ENCODE measurements at places on chromosomes 6 and 20. TPM values are rescaled to one million over a fixed set of nuclear protein-coding genes. Genes with fewer than 3 reads are reported as not detected.

GRCh38 chr6:13488015-13488895, 855 bp upstream of the GFOD1 start:
- no peaks in the 10 kb centered on the region for H3K27me3 ChIP-seq
- H3K36me3 ChIP-seq: no peaks in the 10 kb centered on the region
- peak overlapping the region; percentile 69 for H3K27ac ChIP-seq
- DNase-seq: no peak
- H3K4me1 ChIP-seq: peaks cover 41% of the 10 kb centered on the region
- peak overlapping the region; percentile 80 for H3K4me3 ChIP-seq

- H3K4me1 ChIP-seq: peaks cover 53% of the 10 kb centered on the region
- H3K36me3 ChIP-seq: no peaks in the 10 kb centered on the region
- DNase-seq: no peak
These were observed 21.3 kb downstream of the FOXO3 start for GRCh38 chr6:108581932-108582475.

The LAMP5 gene
- not detected for total RNA-seq

DNA sequence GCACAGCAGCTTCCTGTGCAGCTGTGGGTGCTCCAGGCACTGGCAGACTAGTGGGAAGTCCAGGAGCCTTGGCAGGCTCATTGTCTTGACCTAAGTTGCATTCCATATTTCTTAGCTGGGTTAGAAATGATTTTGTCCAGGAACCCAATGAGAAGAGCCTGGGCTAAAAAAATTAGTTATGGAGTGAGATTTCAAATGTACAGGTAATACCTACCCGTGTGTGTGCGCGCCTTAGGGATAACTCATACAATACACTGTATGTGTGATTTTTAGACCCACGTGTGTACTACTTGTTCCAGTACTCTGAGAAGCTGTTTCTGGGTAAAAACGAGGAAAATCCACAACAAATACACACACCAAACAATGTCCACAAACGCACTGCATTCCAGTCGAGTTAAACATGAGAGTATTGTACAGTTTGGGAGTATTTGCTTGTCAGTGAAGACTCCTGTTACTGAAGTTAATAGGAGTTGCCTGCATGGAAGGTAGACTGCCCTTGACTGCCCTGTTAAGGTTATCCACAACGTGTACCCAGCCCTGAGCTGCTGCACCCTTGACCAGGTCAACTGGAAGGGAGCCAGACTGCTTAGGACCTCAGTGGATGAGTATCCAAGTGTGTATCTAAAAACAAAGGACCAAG, 1.4 kb downstream of the PAQR8 start:
- peak overlapping the region; percentile 98 for H3K4me3 ChIP-seq
- no peak for DNase-seq
- H3K27me3 ChIP-seq: no peaks in the 10 kb centered on the region

GRCh38 chr20:15895560-15896084, 677.6 kb downstream of the KIF16B start:
- H3K4me3 ChIP-seq: no peak overlapping the region
- H3K27me3 ChIP-seq: peaks cover 20% of the 10 kb centered on the region
- no peak overlapping the region for H3K27ac ChIP-seq
- H3K4me1 ChIP-seq: peaks cover 6% of the 10 kb centered on the region

The FHL5 gene
- not detected for total RNA-seq

- no peaks in the 10 kb centered on the region for H3K4me1 ChIP-seq
- H3K27me3 ChIP-seq: peaks cover 36% of the 10 kb centered on the region
- DNase-seq: no peak
- no peak overlapping the region for H3K27ac ChIP-seq
- H3K4me3 ChIP-seq: no peak overlapping the region
These were observed 20.4 kb upstream of the LBP start for GRCh38 chr20:38325905-38326304.

The PPIL6 gene
- total RNA-seq: not detected

GRCh38 chr6:107237992-107238660, 122.8 kb upstream of the BEND3 start:
- H3K4me1 ChIP-seq: no peaks in the 10 kb centered on the region
- no peak overlapping the region for H3K27ac ChIP-seq
- H3K4me3 ChIP-seq: no peak overlapping the region
- no peak for DNase-seq
- H3K27me3 ChIP-seq: no peaks in the 10 kb centered on the region
- peaks cover 15% of the 10 kb centered on the region for H3K36me3 ChIP-seq

DNA sequence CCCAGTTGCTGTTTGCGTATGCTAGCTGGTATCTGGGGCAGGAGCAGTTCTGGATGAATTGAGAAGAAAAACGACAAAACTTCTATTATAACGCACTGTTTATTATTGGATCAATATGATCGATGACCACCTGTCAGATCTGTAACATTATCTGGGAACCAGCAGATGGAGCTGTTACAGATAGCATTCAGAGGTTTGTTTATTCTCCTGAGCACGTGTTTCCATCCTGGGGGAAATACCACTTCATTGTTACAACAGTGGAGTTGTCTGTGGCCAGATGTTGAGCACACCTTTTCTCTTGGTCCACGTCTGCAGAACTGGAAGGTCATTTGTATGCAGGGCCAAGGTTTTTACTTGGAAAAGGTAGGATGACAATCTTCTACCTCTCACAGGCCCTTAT, 16.0 kb upstream of the NKX2-2 start:
- peaks cover 52% of the 10 kb centered on the region for H3K27me3 ChIP-seq
- no peaks in the 10 kb centered on the region for H3K4me1 ChIP-seq
- H3K36me3 ChIP-seq: no peaks in the 10 kb centered on the region

DNA sequence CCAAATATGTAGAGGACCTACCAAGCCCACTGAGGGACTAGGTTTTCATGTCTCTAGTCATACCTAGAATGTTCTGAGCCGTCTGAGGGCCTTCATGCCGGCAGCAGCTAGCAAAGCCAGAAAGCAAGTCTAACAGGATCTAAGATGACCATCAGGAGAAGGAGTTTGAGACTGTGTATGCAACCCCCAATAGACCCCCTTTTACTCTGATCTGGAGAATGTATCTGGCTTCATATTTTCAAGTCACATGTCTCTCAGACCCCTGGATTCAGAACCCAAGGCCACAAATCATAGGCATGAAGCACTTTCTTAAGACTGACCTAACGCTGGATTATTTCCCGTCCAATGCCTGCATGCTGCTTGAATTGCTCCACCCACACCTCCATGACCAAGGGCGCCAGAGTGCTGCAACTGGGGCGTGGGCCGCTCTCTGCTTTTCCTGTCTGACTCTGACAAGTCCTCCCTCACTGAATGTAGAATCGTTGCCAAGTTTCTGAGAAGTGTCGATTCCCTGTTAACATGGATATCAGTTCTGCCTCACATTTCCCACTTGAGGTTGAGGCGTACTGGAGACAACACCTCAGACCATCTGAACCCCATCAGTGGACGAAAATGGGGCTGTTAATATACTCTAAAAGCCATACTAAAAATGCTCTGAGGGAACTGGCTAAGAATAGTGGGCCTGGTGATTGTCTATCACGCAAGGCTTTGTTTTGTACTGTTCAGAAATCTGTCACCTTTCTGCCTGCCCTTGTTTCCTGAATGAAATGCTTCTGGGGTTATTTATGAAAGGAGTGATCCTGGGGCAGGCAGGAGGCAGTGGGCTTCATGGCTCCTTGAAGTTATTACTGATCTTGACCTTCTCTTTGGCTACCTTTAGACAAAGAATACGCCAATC, 23.9 kb upstream of the ASXL1 start:
- peak overlapping the region; percentile 76 for H3K4me3 ChIP-seq
- H3K27me3 ChIP-seq: no peaks in the 10 kb centered on the region
- H3K4me1 ChIP-seq: peaks cover 48% of the 10 kb centered on the region
- no peak for DNase-seq
- peak overlapping the region; percentile 86 for H3K27ac ChIP-seq

- H3K27me3 ChIP-seq: no peaks in the 10 kb centered on the region
- no peaks in the 10 kb centered on the region for H3K36me3 ChIP-seq
- no peak overlapping the region for H3K4me3 ChIP-seq
These were observed 181.2 kb upstream of the POU3F2 start for GRCh38 chr6:98653179-98653578.

The SLC26A8 gene
- 0.33 TPM for total RNA-seq

GRCh38 chr20:33465481-33466302, 22.1 kb upstream of the SNTA1 start:
- no peaks in the 10 kb centered on the region for H3K36me3 ChIP-seq
- no peak overlapping the region for H3K4me3 ChIP-seq
- no peaks in the 10 kb centered on the region for H3K27me3 ChIP-seq
- no peak for DNase-seq
- H3K27ac ChIP-seq: no peak overlapping the region

- H3K27me3 ChIP-seq: peaks cover 19% of the 10 kb centered on the region
- no peaks in the 10 kb centered on the region for H3K4me1 ChIP-seq
- H3K4me3 ChIP-seq: no peak overlapping the region
These were observed 41.0 kb upstream of the GCNT2 start for GRCh38 chr6:10479939-10480700.

DNA sequence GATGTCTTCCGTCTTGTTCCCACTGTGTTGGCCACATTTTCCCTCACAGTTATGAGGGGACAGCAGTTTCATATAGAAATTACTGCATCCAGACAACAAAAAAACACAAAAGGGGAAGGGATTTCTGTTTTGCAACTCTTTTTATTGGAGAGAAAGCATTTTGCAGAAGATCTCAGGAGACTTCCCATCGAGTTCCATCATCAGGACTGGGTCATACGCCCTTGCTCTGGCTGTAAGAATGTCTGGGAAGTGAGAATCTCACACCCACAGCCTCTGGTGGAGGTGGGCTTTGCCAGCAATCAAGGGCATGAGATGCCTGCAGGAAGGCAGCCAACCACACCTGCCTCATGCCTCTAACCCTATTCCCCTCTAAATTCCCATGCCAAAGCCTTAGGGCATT, 5.8 kb upstream of the IGF2R start:
- no peak overlapping the region for H3K4me3 ChIP-seq
- DNase-seq: no peak
- peaks cover 25% of the 10 kb centered on the region for H3K4me1 ChIP-seq

The KHDC1L gene
- total RNA-seq: 0.50 TPM

DNA sequence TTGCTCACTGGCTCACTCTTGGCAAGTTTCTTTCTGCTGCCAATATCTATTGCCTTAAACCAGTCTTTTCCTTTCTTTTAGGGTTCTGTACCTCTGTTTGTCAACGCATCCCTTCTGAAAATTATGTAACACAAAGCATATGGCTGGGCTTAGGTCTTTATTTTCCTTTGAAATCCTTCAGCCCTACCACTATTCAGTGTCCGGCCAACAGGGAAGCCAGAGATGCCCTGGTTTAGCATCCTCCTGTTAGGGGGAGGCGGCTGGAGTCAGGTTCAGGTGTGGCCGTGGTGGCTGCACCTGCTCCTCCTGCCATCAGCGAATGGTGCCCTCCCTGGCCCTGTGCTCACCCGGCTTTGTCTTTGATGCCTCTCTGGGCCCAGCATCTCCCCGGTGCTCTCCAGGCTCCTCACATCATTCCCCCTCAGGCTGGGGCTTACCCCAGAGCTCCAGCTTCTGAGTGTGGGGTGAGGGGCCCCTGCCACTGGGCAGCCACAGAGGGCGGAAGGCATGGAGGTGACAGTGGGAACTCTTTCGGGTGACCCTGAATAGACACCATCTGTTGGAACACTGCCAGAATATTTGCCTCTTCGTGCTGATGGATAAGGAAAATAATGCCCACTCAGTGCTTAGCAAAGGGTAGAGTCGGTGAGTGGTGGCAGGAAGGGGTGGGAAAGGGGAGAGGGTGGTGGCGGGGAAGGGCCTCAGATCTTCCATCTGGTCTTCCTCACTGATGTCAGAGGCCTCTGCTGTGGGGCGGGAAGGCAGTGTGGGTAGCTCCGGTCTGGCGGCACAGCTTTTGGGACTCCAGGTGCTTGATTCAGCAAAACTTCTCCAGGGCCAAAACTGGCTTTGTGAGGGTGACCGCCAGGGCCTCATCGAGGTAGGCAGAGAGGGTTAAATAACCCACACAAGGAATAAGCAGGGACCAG, 97.2 kb downstream of the DACT2 start:
- H3K4me3 ChIP-seq: no peak overlapping the region
- DNase-seq: peak; percentile 53
- H3K27me3 ChIP-seq: peaks cover 21% of the 10 kb centered on the region
- H3K36me3 ChIP-seq: no peaks in the 10 kb centered on the region
- H3K4me1 ChIP-seq: no peaks in the 10 kb centered on the region

The RIPOR2 gene
- total RNA-seq: 88.4 TPM

The FAM217A gene
- not detected for total RNA-seq

DNA sequence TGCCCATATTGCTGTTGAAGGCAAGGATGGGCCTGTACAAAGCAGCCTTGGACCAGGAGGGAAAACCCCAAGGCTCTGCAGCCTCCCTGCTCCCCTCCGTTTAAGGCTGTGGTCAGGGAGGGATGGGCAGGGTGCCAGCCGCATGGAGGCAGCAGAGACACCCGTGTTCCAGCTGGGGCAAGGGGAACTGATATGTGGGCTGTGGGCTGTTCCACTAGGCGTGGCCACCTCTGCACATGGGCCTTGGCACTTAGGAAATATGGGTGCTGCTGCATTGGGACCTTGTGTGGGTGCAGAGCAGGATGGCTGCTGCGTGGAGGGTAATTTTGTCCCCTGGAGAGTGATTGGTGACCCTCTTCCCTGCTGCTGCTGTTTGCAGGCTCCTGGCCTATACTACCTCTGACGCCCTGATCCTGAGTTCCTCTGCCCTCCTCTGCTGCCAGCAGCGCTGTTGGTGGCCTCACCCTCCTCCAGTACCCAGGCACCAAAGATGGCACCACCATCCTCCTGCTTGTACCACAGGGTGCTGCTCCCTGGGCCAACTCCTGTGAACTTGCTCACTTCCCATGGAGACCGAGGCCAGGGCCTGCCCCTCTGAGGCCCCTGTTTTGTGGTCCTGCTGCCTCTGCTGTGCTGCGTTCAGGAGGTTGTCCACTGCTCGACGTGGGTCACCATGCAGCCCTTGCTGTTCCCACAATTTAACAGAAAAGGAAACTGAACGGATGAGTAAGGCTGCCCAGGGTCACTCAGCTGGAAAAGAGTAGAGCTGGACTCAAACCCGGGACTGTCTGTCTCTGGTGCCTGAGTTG, 35.3 kb downstream of the PANK2 start:
- peak overlapping the region; percentile 85 for H3K27ac ChIP-seq
- H3K27me3 ChIP-seq: no peaks in the 10 kb centered on the region
- H3K4me1 ChIP-seq: peaks cover 60% of the 10 kb centered on the region
- no peak for DNase-seq

DNA sequence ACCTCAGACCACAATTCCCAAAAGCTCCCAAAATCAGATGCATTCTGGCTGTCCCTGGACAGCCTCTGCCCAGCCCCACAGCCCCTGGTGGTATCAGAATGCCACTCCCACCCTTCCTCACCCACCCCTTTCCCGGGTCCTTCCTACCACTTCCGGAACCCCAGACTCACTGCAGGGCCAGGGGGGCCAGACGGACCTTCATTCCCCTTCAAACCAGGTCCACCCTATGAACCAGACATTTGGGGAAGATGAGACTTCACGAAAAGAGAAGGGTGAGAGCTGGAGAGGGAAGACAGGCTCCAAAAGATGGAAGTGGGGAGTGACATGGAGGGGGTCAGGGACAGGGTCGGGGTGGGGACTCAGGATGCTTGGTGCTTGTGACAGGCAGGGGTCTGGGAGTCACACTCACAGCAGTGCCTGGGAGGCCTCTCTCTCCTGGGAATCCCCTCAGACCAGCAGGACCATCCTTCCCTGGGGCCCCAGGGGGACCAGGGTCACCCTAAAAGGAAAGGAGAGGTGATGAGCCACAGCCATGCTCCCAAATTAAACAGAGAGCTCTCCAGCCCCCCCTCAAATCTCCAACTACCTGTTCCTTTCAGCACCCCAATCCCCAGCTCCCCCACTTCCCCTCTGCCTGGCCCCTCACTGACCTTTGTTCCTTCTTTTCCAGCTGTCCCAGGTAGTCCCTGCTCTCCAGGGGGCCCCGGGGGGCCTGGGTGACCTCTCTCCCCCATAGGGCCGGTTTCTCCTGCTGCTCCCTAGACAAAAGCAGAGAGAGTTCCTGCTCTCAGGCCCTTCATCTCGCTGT, 20.2 kb downstream of the COL11A2 start:
- H3K36me3 ChIP-seq: no peaks in the 10 kb centered on the region
- no peaks in the 10 kb centered on the region for H3K4me1 ChIP-seq
- H3K4me3 ChIP-seq: no peak overlapping the region
- peaks cover 6% of the 10 kb centered on the region for H3K27me3 ChIP-seq
- H3K27ac ChIP-seq: no peak overlapping the region
